Epithelial cell of proximal tubule (primary cell): ENCODE measurements at places on chromosomes 4 and X.
A peak's percentile ranks its signal among the peaks of the same experiment; 100 is the strongest.

DNA sequence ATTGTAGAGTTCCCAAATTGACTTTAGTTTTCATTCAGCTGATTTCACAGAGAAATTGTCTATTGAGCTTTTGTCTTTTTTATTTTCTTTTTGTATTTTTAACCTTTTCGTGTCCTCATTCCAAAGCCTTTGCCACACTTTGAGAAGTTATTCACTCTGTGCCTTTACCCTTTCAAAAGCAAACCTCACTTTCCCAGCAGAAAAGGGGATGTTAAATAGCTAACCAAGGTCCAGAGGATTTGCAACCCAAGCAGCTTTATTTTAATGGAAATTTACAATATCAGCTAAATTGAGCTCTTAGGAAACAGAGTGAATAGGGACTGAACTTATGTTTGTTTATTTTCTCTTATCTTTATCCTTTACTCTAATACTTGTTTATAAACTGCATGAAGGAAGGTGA is 428.8 kb downstream of the PCDH7 start:
- DNase-seq, result no peak

DNA sequence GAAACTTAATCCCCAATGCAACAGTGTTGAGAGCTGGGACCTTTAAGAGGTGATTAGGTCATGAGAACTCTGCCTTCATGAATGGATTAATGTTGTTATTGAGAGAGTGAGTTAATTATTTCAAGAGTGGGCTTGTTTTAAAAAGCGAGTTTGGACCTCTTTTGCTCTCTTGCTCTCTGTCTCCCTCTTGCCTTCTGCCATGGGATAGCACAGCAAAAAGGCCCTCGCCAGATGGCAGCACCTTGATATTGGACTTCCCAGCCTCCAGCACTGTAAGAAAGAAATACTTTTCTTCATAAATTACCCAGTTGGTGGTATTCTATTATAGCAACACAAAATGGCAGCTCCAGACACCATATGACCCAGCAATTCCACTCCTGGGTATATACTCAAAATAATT is 7.0 kb upstream of the ATP6AP2 start:
- no peak for DNase-seq

DNA sequence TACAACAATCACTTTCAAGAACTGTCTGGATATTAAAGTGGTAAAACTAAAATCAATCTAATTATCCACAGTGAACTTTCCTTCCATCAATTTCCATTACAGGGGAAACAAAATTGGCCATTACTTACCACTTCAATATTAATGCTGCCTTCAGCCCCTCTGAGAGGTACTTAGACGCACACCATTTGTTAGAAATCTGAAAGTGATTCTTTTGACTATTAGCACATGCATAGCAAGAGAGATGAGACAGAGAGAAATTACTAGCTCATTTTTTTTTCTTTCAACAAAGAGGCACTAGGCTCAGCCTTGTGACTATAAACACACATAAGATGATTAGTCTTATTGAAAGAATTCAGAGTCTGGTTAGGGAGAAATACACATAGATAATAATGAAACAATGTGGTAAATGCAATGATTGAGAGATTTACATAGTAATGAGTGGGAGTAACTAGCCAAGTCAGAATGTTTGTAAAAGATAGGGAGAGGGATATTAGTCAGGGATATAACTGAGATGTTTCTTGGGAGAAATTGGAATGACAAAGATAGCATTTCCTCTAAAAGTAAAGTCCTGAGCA is 93.3 kb downstream of the YIPF7 start:
- DNase-seq, result no peak

- no peak for DNase-seq
Measured at GRCh38 chr4:10783351-10783750, 98.8 kb upstream of the CLNK start.

GRCh38 chr4:169311643-169312365 is 41.0 kb upstream of the SH3RF1 start:
- no peak for DNase-seq

GRCh38 chr4:3363411-3364141 is 70.8 kb downstream of the RGS12 start:
- DNase-seq, result no peak

GRCh38 chr4:28004520-28004919 is 1143.9 kb downstream of the STIM2 start:
- no peak for DNase-seq

DNA sequence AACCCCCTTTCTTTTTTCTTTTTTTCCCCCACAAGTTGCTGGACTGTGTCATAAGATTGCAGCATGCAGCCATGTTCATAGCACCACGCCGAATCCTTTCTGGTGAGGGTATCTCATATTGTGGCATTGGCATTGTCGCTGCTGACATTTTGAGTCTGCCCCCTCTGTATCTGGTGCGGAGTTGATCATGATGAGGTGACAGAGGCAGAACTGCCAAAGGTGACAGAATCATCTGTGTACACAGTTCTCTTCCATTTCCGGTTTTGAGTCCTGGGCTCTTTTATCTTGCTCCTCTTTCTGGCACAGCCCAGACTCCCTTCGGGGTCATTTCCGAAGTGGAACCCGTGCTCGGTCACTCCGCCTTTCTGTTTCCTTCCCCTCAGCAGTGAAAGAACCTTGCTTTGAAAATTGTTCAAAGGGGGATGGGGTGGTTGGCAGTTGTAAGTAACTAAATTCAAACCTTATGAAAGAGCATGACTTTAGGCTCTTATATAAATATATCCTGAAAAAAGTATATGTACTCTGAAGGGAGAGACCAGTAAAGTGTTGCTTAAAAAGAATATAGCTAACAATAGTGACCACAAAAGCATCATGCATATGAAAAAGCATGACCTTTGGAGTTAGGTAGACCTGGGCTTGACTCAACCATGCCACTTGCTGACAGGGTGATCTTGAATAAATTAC is 55.0 kb upstream of the BMP2K start:
- DNase-seq, result no peak

- no peak for DNase-seq
Measured at GRCh38 chrX:30822068-30822681, 66.9 kb downstream of the TAB3 start.

DNA sequence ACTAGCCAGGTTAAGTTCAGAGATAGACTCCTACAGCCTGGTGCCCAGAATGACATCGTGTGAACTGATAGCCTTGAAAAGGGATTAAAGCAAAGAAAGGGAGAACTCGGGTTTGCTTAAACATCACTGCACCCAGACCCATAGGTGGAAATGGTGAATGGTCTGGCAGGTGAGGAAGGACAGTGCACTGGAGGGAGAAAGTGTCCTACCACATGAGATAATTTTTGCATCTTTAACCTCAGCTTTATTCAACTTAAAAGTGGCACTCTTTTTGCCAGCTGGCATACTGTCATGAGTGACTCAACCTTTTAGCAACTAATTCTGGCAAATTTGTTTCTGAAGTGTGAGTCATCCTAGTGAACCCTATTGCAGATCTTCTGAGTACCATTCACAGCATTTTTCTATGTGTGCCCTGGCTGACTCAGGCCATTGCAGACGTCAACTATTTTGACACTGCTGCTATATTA is 53.0 kb upstream of the DAPP1 start:
- DNase-seq, result peak; percentile 90

GRCh38 chr4:87049508-87049907 is 114.7 kb downstream of the AFF1 start:
- DNase-seq, result no peak

- DNase-seq, result no peak
Measured at GRCh38 chr4:111802191-111802590, 343.1 kb upstream of the FAM241A start.

GRCh38 chr4:140151699-140152012 is 2.3 kb downstream of the MAML3 start:
- no peak for DNase-seq

DNA sequence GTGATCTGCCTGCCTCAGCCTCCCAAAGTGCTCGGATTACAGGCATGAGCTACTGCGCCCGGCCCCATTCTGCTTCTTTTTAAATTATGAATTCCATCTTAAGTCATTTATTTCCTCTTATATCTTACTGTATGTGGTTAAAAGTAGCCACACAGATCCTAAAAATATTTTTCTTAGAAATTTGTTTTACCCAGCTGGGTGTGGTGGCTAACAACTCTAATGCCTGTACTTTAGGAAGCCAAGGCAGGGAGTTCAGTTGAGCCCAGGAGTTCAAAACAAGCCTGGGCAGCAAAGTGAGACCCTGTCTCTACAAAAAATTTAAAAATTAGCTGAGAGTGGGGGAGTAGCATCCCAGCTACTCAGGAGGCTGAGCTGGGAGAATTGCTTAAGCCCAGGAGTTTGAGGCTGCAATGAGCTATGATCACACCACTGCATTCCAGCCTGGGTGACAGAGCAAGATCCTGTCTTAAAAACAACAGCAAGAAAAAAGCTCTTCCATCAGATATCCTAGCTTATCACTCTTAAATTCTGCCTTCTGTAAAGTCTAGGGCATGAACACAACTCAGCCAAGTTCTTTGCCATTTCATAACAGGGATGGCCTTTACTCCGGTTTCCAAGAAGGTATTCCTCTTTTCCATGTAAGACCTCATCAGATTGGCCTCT is 15.1 kb upstream of the AFF1 start:
- DNase-seq, result no peak

GRCh38 chrX:25226151-25226550 is 210.4 kb upstream of the ARX start:
- no peak for DNase-seq

- no peak for DNase-seq
Measured at GRCh38 chr4:168995537-168996295, 14.3 kb downstream of the CBR4 start.

GRCh38 chrX:51825436-51825835 is 68.0 kb upstream of the MAGED1 start:
- no peak for DNase-seq

DNA sequence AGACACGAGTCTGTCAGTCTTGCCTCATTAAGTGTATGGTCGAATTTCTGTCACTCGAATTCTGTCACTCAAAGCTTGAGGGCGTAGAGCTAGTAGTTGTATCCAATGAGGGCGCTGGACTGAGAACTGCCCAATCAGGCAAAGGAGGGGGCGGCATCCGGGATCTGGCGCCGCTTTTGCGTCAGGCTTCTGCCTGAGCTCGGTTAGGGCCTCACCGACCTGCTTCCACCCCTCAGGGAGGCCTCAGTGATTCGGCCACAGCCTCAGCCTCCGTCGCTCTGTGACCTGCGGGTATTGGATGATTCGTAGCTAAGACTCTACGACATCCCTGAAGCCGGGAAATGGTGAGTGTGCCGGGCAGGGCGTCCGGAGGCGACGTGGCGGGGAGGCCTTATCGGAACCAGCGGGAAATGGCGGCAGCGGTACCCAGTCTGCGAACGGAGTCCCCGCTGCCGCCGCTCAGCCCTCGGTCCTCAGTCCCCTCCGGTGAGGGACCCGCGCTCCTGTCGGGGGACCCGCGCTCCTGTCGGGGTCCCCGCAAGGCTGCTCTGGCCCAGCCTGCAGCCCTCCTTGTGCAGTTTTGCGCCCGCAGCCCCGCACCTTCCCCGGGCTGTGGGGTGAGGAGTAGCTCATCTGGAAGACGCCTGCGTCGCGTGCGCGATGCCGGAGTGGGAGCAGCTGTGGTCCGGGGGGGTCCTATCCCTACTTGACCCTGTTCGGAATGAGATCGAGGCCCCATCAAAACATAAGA is 88.3 kb downstream of the ZNF718 start:
- DNase-seq, result peak; percentile 31
